ENCODE measurements at places on chromosomes 5 and 9.

DNA sequence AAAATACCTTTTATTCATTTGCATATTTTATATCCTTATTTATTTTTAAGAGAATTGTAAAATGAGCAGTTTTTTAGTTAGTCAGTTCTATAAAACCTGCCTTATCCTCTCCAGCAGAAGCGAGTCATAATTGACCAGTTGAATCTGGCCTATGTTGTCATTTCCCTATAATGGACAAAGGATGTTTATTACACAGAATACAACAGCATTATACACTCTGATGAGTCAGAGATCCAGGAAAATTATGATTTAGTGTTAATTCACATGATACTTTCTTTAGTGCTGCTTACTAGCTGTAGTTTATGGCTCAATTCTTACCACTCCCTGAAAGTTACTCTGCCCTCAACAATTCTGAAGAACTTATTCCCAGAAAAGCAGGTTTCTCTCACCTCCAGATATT is 26.8 kb upstream of the LURAP1L start:
- no peak for DNase-seq

DNA sequence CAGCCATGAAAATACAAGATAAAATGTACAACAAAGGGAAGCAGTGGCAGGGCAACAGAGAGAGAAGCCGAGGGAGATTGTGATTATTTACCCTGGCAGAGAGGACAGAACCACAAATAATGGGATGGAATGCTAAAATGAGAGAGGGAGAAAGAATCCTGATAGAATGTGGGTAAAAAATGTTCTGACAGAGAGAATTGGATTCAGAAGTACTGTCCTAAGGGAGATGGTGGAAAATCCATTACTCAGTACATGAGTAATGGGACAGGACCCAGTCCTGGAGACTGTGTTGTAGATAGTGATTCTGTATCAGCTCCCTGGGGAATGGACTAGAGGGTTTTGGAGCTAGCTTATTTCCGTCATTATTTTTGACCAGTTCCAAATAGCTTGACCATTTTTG is 831.5 kb downstream of the MAT2B start:
- no peak for DNase-seq

DNA sequence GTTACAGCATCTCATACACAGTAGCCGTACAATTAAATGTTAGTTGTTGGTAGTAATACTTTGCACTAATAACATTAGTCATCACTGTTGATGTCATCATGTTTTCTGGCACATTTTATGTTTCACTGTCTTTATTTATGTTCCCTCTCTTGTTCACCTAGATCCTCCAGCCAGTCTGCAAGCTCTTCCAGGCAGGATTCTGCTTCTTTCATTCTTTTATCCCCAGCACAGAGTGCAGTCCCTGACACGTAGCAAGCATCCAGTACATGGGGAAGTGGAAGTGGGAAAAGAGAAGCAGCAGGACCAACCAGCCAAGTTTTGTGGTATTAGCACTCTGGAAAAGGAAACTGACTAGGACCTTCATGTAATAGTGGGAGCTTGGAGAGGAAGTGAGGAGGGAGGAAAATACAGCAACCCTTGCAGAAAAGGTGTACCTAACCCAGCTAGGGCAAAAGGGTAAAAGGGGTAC is 89.7 kb upstream of the SLC44A1 start:
- DNase-seq = no peak

DNA sequence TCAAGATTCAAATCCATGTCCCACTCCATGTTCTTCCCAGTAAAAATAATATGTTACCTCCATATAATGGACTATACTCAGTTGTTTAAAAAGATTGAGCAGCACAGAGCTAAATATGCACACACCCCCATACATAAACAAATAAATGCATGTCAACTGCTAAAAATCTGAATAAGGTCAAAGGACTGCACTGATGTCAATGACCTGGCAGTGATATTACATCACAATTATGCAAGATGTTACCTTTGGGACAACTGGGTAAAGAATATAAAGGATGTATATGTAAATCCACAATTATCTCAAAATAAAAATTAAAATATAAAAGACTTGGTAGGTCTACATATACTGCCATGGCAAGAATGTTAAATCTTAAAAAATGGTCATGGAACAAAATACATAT is 57.9 kb downstream of the CDK5RAP2 start:
- DNase-seq = no peak

DNA sequence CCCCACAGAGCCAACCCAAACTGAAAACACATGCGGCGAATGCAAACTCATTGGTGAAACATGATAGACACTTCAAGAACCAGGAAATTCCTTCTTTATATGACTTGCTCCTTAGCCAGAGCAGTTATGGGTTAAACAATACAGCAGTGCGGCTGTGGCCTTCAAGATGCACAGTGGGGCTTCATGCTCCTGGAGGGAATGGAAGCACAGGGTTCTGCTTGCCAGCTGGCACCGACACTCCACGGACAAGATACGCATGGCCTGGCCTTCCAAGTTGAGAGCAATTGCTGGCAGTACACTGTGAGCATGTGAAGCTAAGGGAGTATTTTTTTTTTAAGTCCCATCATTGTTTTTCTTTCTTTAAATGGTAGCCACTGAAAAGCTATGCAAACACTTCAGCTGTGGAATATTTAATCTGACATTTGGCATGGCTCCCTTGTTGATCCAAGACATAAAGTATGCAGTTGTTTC is 451.6 kb upstream of the CD180 start:
- DNase-seq = no peak

Data from ACHN (cell line).